ENCODE measurements at places on chromosomes 11 and 22.

GRCh38 chr11:2461253-2461955, 16.6 kb downstream of the KCNQ1 start:
- no peak for DNase-seq

DNA sequence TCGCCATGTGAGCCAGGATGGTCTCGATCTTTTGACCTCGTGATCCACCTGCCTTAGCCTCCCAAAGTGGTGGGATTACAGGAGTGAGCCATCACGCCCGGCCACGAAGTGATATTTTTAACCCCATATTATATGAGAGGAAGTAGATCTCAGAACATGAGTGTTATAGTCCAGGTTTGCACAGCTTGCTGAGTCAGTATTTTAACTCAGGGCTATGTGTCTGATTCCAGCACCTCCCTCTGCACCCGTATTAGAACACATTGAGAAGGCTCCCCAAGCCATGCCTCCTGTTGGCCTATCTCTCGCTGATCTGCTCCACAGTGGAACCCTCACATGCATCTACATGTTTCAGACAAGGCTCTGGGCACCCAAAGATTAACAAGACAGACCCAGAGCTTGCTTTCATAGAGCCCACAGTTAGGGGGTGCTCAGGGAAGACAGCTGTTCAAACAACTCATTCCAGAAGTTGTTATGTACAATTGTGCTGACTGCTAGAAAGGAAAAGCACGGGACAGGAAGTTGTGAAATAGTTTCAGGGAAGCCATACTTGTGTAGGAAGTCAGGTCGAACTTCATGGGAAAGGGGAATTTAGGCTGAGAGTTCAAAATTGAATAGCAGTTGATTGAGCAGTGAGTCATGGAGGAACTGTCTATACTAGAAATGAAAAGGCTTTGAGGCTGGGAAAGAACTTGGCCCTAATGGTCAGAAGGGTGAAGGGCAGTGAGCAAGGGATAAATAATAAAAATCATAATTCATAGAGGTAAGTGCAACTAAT, 49.3 kb upstream of the CLPB start:
- DNase-seq = no peak

GRCh38 chr11:11230802-11231562, 122.1 kb downstream of the CSNK2A3 start:
- DNase-seq = no peak

DNA sequence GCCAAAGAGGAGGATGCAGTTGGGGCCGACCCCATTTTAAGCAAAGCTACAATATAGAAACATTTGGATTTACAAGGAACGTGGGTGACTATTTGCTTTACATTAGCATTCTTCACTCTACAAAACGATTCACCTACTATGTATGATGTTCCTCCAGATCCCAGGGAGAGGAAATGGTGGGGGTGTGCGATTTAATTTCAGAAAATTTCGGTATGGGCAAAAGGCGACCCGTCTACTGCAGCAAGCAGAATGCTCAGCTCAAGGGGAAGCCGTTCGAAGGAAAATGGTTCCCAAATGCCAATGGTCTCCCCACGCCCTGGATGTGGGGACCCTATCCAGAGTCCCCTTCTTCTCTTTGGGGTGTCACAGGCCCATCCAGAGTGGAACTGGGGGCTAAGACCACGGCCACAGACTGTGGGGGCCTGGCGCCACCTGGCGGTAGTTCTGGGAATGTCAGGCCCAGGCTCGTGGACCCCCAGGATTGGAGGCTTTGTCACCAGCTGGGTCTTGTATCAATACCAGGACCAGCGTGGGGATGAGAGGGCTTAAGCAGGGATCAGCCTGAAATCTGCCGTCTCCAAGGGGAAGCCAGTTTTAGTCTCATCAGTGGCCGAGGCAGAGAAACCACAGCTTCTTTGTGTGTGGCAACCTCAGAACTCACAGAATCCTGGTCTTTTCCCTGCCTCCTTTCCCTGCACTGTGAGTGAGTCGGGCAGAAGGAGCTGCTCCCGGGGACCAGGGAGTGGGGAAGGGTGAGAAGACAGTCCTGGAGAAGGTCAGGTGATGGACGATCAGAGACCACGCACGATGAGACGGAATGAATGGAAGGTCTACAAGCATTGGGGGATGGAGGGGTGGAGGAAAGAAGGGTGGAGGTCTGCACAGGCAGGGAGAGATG, 8.4 kb downstream of the LRRC10B start:
- peak; percentile 15 for DNase-seq

DNA sequence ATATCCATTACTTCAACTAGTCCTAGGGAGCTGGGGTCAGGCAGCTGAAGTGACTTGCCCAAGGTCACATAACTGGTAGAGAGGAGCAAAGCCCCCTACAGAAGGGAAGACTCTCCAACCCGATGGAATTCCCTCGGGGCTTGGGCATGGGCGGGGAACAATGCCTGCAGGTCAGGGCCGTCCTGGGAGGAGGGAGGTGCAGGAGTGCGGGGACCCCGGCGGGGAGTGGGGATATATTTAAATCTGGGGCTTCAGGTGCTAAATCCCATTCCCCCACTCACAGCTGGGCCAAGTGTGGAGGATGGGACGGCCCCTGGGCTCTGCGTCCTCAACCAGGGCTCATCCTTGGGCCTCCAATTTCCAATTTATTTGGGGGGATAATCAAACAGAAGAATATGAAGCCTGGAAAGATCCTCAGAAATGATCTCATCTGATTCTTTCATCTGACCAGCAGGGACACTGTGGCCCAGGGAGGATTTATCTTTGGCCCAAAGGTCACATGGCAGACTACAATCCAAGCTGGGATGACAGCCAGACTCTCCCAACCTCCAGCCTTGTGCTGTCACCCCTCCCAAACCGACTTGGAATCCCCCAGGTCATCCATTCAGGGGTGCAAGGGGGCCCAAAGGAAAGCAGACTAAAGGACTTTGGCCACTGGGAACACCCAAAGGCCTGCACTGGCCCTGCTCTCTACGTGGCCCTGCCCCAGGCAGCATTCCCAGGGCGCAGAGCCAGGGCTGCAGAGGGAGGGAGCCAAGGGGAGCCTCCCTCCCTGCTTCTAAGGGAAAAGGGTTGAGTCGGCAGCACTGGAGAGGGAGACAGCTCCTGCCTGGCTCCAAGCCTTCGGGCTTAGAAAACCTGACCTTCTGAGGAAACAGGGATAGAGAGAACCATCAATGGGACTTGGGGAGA, 8.7 kb upstream of the C1QTNF6 start:
- DNase-seq = no peak

DNA sequence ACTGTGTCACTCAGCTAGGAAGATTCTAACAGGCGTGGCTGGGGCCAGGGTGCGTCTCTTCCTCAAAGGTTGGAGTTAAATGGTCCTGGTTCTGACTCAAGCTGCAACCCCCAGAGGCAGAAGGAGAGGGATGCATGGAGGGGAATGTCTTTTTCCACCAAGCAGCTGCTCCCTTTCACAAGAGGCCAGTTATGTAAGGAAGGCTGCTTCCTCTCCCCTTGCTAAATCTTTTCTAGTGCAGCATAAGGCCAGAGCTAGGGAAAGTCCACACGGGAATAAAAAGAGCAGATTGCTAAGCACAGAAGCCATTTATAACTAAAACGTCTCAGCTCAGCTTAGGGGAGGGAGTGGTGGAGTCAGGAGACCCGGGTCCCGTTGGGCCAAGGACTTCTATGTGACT, 10.0 kb downstream of the PVALB start:
- DNase-seq = no peak

DNA sequence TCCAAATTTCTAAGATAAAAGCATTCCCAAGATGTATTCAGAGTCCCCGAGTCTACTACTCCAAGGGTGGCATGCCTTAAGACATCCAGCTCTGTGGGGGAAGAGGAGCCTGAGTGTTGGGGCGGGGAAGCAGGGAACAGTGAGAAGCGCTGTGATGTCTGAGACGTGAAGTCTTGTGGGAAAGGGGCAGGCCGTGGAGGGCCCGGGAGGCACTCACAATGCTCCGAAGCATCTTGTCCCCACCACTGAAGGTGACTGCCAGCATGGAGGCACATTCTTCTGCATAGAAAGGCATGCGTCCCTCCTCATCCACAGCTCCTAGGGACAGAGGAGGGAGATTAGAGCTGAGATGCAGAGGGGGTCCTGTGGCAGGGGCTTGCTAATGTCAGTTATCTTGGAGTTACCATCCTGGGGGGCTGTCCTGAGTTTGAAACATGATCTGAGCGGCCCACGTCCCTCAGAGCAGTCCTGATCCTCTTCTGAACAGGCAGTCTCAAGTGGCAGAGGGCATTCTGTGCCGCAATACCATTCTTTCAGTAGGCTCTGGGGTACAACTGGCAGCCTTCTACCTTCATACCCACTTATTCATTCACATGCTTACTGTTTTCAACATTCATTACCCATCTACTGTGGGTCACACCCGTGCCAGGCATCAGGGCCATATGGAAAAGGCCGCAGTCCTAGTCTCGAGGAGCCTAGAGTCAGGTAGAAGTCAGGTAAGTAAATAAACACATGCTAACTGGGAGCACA, 8.7 kb downstream of the PCSK7 start:
- DNase-seq = no peak

DNA sequence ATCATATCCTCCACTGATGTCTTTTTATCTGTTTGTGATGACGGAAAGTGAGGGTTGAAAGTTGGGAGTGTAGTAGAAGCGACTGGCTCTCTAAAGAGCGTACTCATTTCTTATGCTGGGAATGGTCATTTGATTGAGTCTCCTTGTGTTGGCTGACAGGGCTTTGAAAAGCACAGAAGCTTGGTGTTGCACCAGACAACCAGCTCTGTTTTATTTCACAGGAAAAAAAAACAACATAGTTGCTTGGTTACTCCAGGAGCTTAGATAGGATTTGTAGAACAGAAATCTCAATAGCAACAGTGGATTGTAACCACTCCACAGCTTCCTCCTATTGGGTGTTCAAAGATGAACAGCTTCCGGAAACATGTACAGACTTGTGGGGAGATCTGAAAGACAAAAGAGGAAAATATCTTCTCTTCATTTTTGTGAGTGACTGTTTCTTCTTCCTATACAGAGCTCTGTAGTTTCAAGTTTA, 2.7 kb downstream of the RBM14 start:
- DNase-seq = peak; percentile 83

GRCh38 chr11:62919898-62920640, 1.1 kb downstream of the CHRM1 start:
- DNase-seq = no peak
